ENCODE measurements at places on chromosomes 1 and 21. TPM values are rescaled to one million over a fixed set of nuclear protein-coding genes. Genes with fewer than 3 reads are reported as not detected.

- DNase-seq = no peak
These were observed 841.1 kb downstream of the USP25 start for GRCh38 chr21:16570856-16571255.

- DNase-seq = peak; percentile 5
These were observed 175.5 kb upstream of the NCAM2 start for GRCh38 chr21:20822666-20823065.

GRCh38 chr1:151825204-151825603, 6.4 kb downstream of the RORC start:
- DNase-seq = peak; percentile 56

GRCh38 chr1:208159555-208160258, 84.5 kb downstream of the PLXNA2 start:
- peak; percentile 84 for DNase-seq

DNA sequence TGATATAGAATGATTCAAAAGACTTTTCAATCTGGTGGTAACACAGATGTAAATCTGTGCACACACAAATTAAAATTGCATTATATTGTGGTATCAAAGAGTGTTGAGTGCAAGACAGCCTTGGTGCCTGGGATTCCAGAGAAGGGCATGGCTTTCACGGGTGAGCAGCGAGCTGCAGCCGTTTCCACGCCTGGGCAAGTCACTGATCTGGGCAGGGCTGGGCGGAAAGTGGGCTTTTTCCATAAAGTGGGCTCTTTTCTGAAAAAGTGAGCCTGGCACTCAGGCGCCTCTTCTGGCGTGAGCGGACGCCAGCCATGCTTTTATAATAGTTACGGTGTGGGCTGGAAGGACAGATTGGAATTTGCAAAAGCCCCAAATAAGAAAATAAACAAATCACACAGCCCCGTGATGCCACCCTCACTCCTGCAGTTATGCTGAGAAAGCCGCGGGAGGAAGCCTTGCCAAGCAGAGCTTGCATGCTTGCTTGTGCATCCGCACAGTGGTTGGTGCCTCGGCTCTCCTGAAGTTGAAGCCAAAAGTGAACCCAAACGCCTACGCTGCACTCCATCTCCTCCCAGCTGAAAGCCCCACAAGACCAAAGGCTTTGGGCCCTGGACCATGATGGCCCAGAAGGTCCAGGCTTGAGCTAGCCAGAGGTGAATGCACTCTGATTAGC, 7.1 kb upstream of the C1orf115 start:
- no peak for DNase-seq

DNA sequence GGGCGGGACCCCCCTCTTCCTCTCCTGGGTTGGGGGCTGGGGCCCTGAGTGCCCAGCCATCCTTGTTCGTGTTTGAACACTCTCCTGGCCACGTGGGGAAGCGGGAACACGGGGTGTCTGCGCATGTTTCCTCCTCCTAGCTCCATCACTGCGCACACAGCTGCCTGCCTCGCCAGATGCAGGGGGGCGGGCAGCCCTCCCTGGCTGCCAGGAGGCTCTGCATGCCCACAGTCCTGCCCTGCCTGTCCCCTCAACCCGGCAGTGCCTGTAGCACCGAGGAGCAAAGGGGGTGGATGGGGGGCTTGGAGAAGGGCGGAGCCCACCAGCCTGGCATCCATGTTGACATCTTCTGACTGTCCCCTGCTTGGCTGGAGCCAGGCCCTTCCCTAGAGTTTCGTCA, 1.8 kb upstream of the SLC25A34 start:
- DNase-seq = no peak

DNA sequence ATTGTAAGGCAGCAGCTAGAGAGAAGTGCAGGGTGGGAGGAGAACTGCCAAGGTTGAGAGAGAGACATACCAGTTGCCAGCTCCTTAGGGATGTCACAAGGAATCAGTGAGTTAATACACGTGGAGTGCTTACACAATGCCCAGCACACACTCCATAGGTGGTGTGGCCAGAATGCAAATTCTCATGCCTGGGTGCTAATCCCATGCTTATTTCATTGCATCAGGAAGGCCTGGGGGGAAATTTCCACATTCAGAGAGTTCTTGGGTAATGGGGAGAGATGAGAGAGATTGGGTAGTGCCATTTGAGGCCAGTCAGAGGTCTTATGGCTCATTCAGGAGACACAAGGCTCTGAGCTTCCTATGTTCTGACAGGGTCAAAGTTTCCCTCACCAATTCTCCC, 38.7 kb downstream of the GJA5 start:
- no peak for DNase-seq

- DNase-seq = no peak
These were observed 71.6 kb upstream of the TRAPPC10 start for GRCh38 chr21:43940329-43941050.

- peak; percentile 90 for DNase-seq
These were observed 46.3 kb upstream of the ATP1B1 start for GRCh38 chr1:169060043-169060722.

DNA sequence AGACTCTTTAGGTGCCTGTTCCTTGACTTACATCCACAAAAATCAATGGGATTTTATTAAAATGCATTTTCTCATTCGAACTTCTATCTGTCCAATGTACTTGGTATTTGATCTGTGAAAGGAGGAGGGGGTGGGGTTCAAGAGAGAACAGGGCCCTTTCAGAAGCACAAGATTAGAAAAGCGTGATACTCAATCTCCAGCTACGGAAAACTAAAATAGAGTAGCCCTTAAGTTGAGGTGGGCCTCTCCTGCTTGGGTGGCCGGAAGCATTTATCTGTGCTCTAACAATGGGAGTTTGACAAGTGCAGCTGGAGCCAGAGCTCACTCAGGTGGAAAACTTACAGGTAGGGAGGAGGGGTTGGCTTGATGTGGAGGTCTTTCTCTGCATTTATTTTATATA, 462 bp upstream of the RXRG start:
- DNase-seq = no peak

GRCh38 chr1:38776466-38777065, 83.0 kb downstream of the RRAGC start:
- no peak for DNase-seq

DNA sequence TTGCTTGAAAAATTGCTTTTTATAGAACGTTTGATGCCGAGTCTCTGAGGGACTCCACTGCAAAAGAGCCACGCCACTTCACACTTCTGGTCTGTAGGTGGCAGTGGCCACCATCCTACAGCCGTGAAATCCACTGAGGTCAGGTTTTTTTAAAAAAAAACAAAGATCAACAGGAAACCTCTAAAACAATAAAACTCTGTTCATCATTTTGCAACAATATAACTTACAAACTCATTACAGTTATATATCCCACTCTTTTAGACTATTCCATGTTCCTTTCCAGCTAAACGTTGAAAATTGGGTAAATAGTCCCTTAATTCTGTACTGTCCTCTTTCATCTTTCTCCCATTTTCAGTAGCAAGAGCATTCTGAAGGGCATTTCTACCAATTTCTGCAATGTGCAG, 64.6 kb upstream of the FMN2 start:
- peak; percentile 46 for DNase-seq

DNA sequence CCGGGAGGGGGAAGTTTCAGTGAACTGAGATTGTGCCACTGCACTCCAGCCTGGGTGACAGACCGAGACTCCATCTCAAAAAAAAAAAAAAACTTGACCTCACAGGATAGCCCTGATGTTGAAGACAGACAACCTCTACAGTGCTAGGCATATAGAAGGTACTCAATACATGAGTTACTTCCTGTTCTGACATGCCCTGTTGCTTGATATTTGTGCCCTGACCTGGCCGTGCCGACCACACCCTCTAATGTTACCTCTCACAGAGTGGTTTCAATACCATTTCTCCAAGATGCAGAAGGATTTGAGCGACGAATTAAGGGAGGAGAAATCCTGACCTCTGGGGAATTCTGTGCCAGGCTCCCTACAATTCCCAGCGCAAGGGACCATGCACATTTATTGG, 5.2 kb downstream of the PTAFR start:
- DNase-seq = no peak

Gene ZRANB2
- 122 TPM for polyA plus RNA-seq

Gene FBXO28
- polyA plus RNA-seq = 13.3 TPM

Gene TAS1R1
- 5.8 TPM for polyA plus RNA-seq

All from muscle of leg (tissue), 16 donors.